ENCODE measurements at places on chromosomes 6 and 20. TPM values are rescaled to one million over a fixed set of nuclear protein-coding genes. Genes with fewer than 3 reads are reported as not detected.

Gene SLC22A16
- total RNA-seq: 0.42 TPM

Gene CLVS2
- total RNA-seq: not detected

Gene PHF20
- 23.4 TPM for total RNA-seq

Gene COL19A1
- not detected for total RNA-seq

Gene ADGB
- not detected for total RNA-seq
